Anterior cingulate cortex (tissue), 58 donors: ENCODE measurements at places on chromosomes 3 and 15.

DNA sequence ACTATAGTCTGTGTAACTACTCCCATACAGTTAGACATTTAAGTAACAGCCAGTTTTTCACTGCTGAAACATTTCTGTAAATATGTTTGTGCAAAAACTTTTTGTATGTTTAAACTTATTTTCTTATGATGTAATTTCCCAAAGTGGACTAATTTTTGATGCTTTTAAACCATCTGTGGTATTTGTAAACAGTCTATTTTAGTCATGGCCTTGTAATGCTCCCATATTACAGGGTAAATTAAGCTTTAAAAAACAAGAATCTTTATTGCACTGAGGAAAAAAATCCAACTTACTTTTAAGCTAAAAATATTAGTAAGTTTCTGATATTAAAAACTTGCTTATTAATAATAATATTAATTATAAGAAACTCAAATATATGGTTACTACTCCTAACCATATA, 13.5 kb downstream of the CCDC14 start:
- DNase-seq: no peak

DNA sequence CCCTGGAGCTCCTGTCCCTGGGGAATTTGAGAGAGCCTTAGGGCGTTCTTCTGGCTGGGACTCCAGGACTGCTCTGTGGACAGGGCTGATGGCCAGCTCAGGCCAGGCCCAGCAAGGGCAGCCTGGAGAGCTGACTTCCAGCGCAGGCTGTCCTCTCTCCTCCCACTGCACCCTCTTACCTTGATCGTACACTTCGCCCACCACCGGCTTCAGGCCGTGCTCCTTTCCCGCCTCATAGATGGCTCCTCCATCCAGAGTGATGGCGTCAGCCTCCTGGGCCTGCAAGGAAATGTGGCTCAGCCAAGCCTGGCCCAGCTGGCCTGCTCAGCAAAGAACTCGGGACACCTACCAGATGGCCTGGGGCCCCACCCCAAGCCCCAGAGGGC, 3.1 kb downstream of the MELTF start:
- DNase-seq: no peak

DNA sequence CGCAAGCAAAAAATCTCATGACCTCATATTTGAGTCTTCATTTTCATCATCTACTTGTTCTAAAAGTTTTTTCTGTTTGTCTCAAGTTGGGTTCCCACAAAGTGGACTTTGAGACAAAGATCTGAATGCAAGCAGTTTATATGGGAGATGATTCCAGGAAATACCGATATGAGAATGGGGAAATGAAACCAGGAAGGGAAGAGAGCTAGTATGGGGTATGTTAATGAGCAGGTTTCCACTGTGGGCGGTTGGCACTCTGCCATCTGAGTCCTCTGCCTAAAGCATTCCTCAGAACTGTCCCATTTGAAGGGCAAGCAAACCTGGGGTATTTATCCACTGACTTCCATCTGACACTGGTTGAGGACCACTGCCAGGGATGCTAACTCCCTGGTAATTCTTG, 8.8 kb downstream of the ADPRH start:
- no peak for DNase-seq

GRCh38 chr15:28019594-28020309, 79.4 kb downstream of the OCA2 start:
- DNase-seq: no peak

DNA sequence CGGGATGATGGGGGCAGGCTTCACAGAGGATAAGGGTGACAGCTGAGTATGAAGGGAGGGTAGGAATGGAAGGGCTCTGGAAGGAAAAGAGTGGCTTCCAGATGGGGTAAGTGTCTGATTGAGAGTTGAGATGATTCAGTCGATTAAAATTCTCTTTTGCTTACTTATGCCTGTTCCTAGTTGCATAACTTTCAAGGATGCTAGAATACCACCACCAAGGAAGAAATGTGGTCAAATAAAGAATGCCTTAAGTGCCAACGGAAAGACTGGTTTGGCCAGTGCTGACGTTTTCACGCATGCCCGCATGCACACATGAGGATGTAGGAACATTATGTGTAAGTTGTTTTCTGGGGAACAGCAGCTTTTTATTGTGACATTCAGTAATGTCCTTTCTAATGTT, 263.4 kb upstream of the WNT5A start:
- DNase-seq: no peak

DNA sequence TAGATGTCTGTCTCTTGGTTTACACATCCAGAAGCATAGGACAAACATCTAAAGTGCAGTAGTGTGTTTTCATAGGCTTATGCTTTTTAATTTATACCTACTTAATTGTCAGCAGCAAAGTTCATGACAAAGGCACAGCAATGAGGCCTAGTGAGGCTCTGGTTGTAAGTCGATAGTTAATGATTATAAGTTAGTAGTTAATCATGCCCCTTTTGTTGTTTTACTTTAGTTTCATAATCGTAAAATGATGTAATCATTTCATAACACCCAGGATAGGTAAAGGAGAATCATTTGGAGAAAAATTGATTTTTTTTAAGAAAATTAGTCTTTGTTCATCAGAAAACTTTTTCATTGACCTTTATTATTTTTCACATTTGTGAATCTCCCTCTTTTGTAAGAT, 351.9 kb downstream of the LSAMP start:
- no peak for DNase-seq

DNA sequence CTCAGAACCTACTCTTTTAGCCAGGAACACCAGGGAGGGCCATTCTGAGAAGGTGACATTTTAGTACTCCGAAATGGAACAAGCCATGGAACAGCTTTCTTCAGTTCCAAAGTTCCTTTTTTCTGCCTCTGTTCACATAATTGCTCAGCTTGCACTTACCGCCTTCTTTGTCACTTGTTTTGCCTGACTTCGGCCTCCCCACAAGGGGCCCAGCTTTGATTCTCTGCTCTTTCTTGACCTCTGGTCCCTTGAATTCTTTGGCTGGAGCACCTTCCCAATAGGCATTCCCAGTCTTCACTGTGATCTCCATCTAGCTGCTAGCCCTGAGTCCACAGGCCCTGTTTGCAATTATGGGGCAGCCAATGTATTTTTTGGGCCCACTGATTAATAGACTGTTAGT, 51.4 kb upstream of the SLC7A14 start:
- no peak for DNase-seq

- no peak for DNase-seq
Observed at GRCh38 chr3:33067484-33067883, 29.5 kb downstream of the GLB1 start.

DNA sequence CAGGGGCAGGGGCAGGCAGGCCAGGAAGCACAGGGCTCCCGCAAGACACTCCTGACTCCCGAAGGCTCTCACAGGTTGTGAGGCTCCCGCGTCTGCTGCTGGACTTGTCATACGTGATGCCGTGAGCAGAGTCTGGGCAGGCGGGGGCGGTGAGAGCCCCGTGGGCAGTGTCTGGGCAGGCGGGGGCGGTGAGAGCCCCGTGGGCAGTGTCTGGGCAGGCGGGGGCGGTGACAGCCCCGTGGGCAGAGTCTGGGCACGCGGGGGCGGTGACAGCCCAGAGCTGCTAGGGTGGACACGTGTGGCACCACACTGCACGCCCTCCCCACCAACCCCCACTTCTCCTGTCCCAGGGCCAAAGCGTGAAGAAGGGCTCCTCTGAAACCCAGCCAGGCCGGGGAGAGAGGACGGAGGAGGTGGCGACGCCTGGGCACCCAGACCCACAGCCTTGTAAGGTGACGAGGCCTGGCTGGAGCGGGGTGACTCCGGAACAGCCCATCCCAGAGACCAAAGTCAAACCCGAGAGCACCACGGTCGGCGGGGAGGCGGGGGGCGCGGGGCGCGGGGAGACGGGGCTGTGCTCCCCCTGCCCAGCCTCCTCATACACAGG, 35.0 kb downstream of the TNK2 start:
- DNase-seq: peak; percentile 45

- no peak for DNase-seq
Observed at GRCh38 chr3:108035751-108036150, 55.1 kb downstream of the CD47 start.

DNA sequence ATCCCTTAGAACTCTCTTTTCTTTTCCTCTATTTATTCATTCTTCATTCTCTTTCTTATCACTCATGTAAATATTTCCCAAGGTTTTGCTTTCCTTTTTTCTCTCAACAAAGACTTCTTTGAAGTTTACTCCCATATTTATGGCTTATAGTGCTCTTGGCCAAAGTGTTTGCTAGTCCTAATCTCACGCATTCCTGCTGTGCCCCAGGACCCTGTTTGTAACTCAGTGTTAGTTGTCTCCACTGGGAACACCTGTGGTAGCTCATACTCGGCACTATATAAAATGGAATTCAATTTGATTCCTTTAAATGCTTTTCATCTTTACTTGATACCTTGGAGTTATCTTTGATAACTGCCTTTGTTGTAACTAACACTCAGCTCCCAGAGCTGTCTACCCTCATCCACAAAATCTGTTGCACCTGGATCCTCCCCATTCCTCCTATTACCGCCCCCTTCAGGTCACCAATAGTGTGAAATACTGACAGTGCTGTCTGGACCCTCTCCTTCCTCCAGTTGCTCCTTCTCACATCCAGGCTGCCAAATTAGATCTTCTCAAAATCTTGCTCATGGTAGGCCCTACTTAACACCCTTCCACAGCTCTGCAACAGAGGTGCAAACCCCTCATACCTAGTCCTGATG, 76.8 kb downstream of the TIGIT start:
- no peak for DNase-seq

DNA sequence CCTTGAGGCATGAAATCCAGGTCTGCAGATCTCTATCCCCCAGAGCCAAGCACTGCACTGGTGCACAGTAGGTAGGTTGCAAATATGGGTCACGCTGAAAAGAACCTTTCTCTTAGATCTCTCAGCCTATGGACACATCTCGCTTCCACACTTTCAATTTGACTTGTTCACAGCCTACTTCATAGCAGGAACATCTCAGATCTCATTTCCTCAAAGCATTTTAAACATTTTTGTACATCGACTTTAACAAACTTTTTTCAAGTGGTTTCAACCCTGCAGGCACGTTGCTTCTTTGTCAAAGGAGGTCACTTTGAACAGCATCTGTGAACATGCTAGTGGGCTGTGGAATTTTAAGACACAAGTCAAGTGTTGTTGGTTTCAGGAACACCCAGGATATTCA, 76.0 kb downstream of the SLC12A8 start:
- no peak for DNase-seq

DNA sequence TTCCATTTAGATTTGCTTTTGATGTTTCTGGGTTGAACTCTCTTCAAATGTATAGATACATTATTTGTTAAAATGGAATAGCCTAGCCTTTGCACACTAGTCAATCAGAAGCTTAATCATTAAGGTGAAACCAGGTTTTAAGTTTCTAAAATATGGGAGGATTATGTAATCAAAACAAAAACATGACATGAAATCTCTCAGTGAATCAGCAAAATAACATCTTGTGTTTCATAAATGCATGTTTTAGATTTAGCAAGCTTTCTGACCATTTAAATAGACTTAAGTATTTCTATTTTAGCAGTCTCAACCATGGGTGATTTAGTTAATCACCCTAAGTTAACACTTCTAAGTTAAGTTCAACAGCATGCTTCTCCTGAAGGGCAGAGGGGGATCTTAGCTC, 11.3 kb downstream of the GTF2E1 start:
- DNase-seq: no peak

GRCh38 chr15:56980473-56980872, 62.0 kb downstream of the TCF12 start:
- no peak for DNase-seq

- DNase-seq: no peak
Observed at GRCh38 chr3:10667269-10667668, 148.8 kb upstream of the SLC6A11 start.

DNA sequence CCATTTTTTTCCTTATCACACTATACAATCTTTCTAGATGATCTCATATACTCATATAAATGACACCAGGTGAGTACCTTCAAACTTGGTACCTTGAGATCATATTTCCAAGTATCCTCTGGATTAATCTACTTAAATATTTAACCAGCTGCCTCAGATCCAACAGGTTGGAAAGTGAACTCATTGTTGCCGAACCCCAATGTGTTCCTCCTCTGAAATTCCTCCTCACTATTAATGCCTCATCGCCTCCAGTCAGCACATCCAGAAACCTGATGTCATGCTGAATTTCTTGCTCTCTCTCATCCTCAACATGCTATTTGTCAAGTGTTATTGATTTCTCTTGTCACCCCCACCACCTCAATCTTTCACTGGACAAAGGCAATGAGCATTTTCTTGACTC, 221.8 kb downstream of the FMN1 start:
- no peak for DNase-seq

DNA sequence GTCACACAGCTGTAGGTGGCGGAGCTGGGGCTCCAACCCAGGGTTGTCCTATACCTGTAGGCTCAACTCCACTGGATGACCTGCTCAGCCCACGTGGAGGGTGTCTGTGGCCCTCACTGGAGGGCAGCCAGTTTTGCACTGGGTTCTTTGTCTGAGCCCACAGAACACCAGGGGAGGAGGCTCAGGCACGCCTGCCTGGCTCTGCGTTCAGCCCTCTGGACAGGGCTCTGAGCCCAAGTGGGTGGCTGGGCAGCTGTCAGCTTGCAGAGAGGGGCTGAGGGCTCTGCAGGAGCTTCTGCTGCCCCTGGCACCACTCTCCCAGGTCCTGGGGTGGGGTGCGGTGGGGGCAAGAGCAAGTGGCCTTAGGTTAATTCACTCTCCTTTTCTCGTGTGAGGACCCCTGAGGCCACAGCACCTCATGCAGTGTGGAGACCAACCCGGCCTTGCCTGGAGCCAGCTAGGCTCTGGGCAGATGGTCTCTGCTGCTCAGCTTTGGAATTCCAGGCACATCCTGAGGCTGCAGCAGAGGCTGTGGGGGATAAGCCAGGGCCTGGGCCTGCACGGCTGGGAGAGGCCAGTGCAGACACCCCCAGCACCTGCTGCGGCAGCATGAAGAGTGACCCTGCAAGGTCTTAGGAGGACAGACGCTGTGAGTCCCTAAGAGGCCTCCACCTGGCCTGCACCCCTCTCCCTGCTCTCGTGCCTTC, 23.5 kb downstream of the DUSP7 start:
- no peak for DNase-seq

- DNase-seq: no peak
Observed at GRCh38 chr15:32842081-32842480, 124.3 kb downstream of the GREM1 start.

DNA sequence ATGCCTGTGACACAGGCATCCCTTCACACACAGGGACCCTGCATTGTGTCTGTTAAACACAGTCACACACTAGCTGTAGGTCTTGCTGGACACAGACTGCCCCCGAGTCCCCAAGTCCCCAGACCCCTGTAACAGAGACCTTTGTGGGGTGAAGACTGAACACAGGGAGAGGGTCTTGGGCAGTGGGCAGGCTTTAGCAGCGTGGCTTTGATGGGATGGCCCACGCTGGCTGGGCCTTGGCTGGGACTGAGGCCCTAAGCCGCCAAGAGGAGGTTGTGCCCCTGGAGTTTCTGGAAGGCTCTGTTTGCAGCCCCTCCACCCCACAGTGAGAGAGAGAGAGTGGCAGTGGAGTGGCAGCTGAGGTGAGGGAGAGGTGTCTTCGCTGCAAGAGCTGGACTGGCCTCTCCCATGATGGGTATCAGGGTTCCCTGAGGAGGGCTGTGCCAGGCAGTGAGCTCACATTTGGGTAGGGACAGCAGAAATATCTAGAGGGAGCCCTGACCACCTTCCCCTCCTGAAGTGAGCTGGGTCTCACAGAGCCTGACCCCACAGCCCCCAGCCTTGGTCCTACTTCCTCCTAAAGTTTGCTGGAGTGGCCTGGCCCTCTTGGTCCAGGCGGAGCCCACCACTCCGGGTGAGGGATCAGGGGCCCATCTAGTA, 635 bp upstream of the VILL start:
- no peak for DNase-seq

- DNase-seq: no peak
Observed at GRCh38 chr3:57557085-57557537, 1.0 kb downstream of the PDE12 start.

GRCh38 chr15:90686435-90687218, 30.5 kb upstream of the BLM start:
- DNase-seq: no peak

- DNase-seq: no peak
Observed at GRCh38 chr3:161700998-161701397, 204.4 kb downstream of the OTOL1 start.
